NCI-H2107 (cell line): ENCODE measurements at places on chromosomes 11 and 22.

DNA sequence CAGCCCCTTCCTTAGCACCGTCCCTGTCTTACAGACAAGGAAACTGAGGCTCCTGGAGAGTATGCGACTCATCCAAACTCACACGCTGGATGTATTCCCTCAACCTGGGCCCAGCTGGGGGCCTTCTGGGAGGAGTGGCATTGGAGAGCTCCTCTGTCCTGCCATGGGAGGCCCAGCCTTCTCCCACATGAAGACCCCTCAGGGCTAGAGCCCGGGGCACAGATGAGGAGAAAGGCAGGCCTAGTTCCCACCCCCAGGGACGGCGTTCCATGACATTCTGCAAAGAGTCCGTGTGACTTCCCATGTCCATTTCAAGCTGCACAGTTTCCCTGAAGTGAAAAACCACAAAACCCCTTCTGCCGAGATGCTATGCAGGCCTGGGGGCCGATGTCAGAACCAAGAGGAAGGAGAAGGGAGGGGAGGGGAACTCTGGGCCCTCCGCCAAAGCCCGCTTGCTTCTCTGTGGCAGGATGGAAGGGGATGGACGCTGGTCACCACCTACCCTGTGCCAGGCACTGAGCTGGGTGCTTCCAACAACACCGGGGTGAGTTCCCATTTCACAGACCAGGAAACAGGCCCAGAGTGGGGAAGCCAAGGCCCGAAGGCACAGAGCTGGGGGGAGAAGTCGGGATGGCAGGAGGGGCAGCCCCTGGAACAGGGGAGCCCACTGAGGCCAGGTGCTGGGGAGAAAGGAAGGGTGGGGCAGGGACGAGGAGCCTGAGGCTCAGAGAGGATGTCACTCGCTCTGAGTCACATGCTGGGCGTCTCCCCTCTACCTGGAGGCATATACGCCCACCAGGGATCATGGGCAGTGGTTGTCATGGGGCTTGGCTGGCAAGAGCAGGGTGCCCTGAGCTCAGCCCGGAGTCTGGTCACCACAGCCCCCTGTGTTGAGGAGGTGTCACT, 15.7 kb downstream of the RAC2 start:
- no peak for DNase-seq

GRCh38 chr11:20362481-20362880, 1.0 kb upstream of the HTATIP2 start:
- no peak for DNase-seq

DNA sequence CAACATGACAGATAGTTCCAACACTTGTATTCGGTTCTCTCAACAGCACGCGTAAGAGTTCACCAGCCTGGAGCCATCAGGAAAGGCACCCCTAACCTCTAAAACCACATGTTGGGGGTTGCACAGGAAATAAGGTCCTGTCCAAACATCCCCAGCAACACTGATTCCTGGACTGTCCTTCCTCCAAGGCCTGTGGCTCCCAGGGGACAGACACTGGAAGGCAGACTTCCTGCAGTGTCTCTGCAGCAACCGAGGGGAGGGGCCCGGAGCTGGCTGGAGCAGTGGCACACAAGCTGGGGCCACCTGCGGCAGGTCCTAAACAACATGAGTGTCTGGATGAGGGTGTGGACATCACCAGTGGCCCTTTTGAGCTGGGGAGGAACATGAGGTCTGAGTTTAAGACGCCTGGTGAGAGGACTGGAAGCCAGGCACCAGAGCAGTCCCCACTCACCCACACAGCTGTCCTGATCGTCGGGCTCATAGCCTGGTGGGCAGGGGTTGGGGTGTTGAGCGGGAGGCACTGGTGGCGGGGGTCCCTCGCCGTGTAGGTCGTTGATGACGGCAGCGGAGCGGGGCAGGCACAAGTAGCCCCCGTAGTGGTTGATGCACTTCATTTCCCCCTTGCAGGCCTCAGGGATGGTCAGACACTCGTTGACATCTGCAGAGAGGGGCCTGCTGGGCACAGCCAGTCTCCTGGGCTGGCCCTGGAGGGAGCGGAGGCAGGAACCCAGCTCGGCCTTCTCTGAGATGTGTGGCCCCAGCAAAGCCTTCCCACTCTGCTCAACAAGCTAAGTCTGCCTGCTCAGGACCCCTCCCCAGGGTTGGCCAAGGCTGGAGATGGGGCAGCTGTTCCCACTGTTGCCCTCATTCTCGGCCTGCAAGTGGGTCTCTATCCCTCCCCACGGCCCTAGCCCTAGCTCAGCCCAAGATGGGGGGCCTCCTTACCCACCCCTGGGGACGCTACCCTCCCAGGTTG, 1.6 kb downstream of the EFEMP2 start:
- no peak for DNase-seq

- no peak for DNase-seq
Observed at GRCh38 chr11:118050208-118050891, 26.5 kb upstream of the TMPRSS4 start.

DNA sequence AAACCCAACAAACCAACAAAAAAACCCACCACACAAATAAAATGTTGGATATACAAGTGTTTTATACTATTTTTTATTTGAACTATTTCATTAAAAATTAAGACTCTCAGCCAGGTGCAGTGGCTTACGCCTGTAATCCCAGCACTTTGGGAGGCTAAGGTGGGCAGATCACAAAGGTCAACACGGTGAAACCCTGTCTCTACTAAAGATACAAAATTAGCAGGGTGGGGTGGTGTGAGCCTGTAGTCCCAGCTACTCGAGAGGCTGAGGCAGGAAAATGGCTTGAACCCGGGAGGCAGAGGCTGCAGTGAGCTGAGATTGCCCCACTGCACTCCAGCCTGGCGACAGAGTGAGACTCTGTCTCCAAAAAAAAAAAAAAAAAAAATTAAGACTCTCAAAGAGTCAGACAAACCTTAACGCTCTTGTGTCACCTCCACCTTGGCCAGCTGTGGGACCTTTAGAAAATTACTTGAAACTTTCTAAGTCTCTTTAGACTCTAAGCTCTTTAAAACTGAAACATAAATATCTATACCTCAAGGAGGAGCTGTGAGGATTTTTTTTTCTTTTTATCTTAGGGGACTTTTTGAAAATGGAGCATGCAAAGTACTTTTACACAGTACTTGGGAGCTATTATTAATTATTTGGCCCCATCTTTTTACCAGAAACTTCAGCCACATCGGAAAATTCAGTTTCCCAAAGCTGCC, 68.4 kb upstream of the CLNS1A start:
- DNase-seq, result no peak

GRCh38 chr11:89125298-89125697, 52.4 kb upstream of the TYR start:
- no peak for DNase-seq

DNA sequence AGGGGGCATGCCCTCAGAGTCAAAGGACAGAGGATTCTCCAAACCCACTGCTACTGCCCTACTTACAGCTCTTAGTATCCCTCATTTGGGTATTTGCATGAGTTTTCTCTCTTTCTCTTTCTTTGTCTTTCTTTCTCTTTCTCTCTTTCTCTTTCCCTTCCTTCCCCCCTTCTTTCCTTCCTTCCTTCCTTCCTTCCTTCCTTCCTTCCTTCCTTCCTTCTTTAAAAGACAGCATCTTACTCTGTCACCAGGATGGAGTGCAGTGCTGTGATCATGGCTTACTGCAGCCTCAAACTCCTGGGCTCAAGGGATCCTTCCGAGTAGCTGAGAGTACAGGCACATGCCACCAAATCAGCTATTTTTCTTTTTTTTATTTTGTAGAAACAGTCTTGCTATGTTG, 14.0 kb upstream of the MMP7 start:
- no peak for DNase-seq

DNA sequence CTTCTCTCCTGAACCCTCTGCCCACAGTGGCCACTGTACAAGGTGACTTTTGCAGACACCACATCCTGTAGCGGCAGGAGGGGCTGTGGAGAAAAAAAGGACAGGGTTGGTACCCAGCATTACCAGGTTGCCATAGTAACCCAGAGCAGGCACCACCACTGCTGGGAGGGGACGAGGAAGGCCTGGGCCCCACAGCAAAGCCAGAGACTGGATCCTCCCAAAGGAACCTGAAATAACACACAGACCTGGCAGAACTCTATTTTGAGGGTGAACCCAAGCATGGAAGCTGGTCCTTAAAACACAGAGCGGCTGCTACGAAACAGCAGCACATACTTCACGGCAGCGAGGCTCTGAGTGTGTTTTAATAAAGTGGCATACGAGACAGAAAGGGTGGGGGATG, 380.6 kb downstream of the CTTN start:
- no peak for DNase-seq

GRCh38 chr11:47276923-47277322, 7.0 kb downstream of the MADD start:
- no peak for DNase-seq

DNA sequence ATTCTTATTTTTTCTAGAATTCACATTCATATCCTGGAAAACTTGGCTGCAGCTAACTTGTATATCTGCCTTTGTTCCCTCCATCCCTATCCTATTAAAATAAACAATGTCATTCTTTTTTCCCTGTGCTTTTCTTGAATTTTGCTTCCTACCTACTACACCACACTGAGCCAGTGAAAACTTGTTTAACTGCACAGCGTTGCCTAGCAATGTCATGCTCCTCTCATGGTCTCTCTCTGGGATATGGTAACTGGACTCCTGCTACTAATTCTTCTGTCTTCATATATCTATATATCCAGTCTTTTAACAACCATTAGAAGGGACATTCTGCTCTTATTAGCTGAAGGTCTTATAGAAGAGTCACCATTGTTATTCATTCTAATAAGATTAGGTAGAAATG, 434.4 kb downstream of the METTL15 start:
- no peak for DNase-seq

DNA sequence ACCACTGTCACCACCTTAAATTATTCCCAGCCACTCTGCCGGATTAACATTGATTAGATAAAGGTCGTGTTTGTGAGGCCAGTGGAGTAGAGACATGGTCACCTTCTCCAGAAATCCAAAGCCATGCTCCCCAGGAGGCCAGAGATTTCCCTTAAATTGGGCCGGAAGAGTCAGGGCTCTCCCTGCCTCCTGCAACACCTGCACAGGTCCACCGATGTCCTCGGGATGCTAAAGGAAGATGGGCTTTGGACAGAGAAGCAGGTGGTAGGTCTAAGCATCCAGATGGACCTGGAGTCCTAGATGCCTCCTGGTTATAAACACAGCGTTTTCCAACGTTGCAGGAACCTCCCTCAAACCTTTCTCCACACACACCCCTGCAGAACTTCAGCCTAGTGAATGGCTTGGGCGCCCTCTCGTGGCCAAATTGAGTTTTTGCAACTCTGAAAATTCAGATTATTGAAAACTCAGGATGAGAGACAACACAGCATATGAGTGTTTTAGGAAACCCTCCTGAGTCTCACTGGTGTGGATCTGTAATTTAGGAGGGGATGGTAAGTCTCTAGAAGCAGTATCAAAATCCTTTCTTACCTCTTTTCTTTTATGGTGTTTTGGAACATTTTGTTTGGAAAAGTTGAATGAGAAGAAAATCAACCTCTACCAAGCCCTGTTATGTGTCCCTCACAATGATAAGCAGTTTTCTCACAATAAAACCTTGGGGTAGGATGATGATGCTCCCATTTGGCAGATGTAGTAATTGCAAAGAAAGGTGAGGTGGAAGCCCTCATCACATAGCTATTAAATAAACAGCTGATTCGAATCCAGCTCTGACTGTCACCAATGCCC, 109.6 kb downstream of the RRAS2 start:
- peak; percentile 8 for DNase-seq

- DNase-seq, result no peak
Observed at GRCh38 chr11:1038921-1039320, 2.4 kb upstream of the MUC6 start.

DNA sequence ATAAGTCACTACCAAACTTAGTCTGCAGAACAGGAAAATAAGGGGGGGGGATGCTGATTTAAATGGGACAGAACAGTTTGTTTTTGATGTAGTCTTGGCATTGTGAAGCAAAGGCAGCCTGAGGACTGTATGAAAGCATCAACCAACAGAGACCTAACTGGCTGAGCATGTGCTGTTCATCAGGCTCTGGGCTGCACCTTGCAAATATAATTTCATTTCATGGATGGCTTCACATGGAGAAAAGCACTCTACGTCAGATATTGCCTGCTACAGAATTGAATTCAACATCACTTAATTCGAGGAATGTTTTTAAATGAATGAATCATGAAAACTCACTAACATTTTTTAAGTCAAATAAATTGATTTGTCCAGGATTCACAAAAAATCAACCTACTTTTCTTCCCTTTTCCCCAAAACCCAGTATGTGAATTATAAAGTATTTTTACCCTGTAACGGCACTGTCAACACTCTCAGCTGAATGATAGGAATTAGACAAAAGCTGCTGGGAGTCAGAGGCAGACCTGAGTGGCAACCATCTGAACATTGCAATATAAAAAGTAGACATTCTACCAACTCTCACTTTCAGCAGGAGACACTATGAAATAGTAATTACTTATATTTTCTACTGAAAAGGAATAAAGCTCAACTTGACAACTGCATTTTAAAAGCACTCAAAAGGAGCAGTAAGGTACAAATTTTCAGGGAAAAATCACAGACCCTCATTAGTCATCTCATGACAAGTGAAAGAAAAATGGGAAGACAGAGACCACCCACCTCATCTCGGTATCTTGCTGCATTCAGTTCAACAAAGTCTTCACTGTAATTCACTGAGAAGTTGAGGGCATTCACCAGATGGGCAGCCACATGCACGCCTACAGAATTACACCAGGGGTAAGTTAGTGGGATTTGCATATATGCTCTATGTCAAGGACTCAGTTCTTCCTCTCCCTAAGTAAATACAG, 47.5 kb downstream of the NOX4 start:
- no peak for DNase-seq

GRCh38 chr11:27013781-27014361, 20.0 kb downstream of the FIBIN start:
- DNase-seq, result no peak

- DNase-seq, result no peak
Observed at GRCh38 chr11:70630068-70630467, 231.7 kb downstream of the CTTN start.

GRCh38 chr11:61885784-61886580, 5.4 kb downstream of the FADS3 start:
- no peak for DNase-seq

GRCh38 chr22:45534339-45535192, 31.9 kb downstream of the FBLN1 start:
- no peak for DNase-seq

DNA sequence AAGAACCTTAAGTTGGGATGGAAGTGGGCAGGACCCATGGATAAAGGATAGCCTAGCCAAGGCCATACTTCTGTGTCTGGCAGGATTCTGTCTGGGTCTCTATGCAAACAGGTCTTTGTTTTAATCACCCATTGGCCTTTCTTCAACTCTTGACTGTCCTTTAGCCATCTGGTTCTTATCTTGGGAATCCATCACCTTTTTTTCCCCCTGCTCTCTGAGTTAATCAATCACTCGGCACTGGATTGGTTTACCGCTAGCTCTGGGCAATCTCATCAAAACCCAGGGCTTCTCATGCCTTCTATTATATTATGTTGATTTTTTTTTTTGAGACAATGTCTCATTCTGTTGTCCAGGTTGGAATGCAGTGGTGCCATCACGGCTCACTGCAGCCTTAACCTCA, 1.8 kb upstream of the RNF169 start:
- no peak for DNase-seq

DNA sequence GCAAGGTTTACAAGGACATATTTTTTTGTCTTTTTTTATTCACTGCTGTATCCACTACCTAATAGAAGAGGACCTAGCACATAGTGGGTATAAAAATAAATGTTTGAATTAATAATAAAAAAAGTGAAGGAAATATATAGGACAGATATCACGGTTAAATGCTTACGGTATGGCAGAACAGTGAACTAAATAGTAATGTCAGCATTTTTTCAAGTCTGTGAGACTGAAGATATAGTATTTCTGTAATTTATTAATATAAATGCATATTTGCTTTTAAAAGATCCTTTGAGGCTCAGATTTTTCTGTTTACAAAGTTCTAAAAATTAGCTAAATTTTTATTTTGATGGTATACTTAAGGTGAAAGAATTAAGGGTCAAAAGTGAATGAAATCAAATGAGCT, 68.6 kb upstream of the CNTN5 start:
- DNase-seq, result no peak
